ENCODE measurements at places on chromosomes 4 and X.

- DNase-seq, result no peak
Measured at GRCh38 chr4:144399927-144400326, 246.0 kb upstream of the HHIP start.

- DNase-seq, result no peak
Measured at GRCh38 chr4:24408640-24409039, 175.7 kb downstream of the DHX15 start.

GRCh38 chr4:54657551-54658251, at the start of gene KIT:
KIT (plus strand) TSS chr4:54657957; CDS start chr4:54658015, 58 bp downstream.
- no peak for DNase-seq

GRCh38 chrX:56987741-56988140, 7.6 kb downstream of the SPIN3 start:
- DNase-seq, result no peak

Data from activated CD8-positive, alpha-beta memory T cell treated with anti-CD3 and anti-CD28 coated beads for 4 hours (primary cell).